ENCODE measurements at places on chromosomes 11 and 22.

GRCh38 chr11:120877746-120878365, 146.0 kb upstream of the TBCEL start:
- DNase-seq, result no peak

GRCh38 chr22:32573991-32574390, 99.4 kb downstream of the FBXO7 start:
- DNase-seq, result no peak

- DNase-seq, result no peak
Measured at GRCh38 chr11:7165911-7166310, 77.1 kb downstream of the RBMXL2 start.

- DNase-seq, result peak; percentile 27
Measured at GRCh38 chr11:65043881-65044501, 3.0 kb downstream of the SAC3D1 start.

DNA sequence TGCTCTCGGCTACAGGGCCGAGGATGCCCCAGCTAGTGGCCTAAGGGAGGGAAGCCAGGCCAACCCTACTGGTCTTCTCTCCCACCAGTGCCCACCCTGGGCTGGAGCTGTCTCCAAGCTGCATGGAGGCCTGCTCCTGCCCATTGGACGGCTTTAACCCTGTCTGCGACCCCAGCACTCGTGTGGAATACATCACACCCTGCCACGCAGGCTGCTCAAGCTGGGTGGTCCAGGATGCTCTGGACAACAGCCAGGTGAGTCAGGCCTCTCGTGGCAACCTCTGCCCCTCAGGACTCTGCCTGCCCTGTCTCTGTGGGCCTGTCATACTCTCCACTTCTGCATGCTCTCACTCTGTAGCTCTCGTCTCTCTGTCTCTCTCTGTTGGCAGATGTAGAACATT, 44.1 kb upstream of the TPBGL start:
- no peak for DNase-seq

Measured in G401 (cell line).